ENCODE measurements at places on chromosomes 6 and 20.
A peak's percentile ranks its signal among the peaks of the same experiment; 100 is the strongest.

- no peak for DNase-seq
Measured at GRCh38 chr6:39922821-39923220, 11.4 kb downstream of the MOCS1 start.

DNA sequence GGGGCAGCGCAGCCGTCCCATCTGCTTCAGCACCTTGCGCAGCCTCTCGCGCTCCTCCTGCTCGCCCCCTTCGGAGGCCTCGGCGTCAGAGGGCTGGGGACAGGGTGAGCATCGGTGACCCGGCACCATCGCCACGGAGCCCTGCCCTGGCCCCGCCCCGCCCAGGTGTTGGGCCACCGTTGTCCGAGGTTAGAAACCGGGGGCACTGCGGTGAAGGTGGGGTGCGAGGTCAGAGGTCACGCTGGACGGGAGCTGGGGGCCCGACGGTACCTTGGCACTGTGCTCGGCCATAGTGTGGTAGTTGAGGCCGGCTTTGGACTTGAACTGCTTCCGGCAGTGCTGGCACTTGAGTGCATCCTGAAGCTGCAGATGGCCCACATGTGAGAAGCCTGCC, 6.4 kb downstream of the ZNF512B start:
- no peak for DNase-seq

DNA sequence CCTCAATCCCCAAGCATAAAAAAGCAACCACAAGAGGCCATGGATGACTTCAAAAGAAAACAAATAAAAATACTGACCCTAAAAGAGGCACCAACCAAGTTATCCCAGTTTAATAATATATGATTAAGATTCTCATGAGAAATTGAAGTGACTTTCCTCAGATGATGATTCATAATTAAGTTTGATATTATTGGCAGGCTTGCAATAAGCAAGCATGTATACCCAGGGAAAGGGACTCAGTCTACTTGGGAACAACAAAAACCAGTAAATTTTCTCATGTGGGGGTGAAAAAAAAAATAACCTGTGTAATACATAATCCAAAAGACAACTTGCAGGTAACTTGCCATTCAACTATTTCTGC, 19.6 kb downstream of the JAG1 start:
- DNase-seq: no peak

- no peak for DNase-seq
Measured at GRCh38 chr20:50514750-50515149, 4.6 kb downstream of the PTPN1 start.

- no peak for DNase-seq
Measured at GRCh38 chr6:134436950-134437349, 119.0 kb upstream of the SGK1 start.

- no peak for DNase-seq
Measured at GRCh38 chr6:53686355-53686940, 20.9 kb upstream of the KLHL31 start.

GRCh38 chr6:6196762-6197161, 123.7 kb downstream of the F13A1 start:
- DNase-seq: no peak

- DNase-seq: no peak
Measured at GRCh38 chr20:57476641-57477461, 48.1 kb downstream of the CTCFL start.

DNA sequence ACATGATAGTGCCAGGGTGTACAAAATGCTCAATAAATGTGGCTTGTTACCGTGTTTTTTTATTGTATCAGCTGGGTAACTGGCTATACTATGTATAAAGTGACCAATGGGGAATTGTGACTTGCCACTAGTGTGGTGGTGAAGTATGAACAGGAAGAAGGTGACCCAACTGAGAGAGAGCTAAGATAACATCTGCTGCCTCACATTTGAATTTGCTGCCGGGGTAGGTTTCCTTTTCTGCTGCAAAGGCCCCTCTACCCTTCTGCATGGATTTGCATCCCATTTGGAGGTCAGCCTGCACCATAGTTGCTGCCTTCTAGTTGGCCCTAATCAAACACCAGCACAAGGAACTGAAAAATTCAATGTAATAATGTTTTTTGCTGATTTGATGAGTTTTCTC, 24.1 kb downstream of the IL17A start:
- no peak for DNase-seq

GRCh38 chr20:47089151-47089550, 194.5 kb downstream of the EYA2 start:
- DNase-seq: no peak

GRCh38 chr20:64191002-64191401, 26.8 kb downstream of the MYT1 start:
- DNase-seq: no peak

- no peak for DNase-seq
Measured at GRCh38 chr20:61895016-61895415, 170.7 kb downstream of the TAF4 start.

DNA sequence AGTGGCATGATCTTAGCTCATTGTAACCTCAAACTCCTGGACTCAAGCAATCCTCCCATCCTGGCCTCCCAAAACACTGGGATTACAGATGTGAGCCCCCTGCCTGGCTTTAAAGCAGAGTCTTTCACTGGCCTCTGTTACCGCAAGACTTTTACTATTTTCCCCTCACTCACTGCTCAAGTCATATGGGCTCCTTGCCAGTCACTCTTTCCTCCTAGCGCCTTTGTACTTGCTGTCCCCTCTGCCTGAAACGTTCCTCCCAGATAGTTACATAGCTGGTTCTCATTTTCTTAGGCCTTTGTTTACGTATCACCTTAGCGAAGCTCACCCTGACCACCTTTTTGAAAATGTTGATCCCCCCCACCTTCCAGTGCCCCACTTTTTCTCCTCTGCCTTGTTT, 29.3 kb downstream of the RPRD1B start:
- DNase-seq: no peak

DNA sequence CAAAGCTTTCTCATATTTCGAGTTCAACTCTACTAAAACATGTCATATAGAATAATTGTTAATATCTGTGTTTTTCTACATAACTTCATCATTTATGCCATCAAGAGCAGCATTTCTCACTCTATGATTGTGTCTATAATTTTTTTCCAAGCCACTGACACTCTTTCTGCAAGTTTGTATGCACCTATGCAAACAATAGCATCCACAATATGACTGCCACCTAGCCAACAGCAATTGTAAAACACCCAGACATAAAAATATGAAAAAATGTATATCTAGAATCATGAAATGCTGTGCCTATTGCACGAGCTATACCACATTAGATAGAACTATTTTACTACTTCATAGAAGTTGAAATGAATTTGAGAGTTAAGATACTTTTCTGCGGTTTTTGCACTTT, 286.5 kb upstream of the MARCKS start:
- DNase-seq: no peak

- no peak for DNase-seq
Measured at GRCh38 chr20:17966432-17967310, 1.9 kb downstream of the SNX5 start.

GRCh38 chr6:120304223-120304622, 954.7 kb upstream of the MAN1A1 start:
- DNase-seq: no peak

GRCh38 chr6:53199156-53199555, 50.5 kb upstream of the GCM1 start:
- no peak for DNase-seq

- no peak for DNase-seq
Measured at GRCh38 chr6:27865850-27866356, 46.3 kb downstream of the OR2B2 start.

GRCh38 chr6:16466800-16467553, 228.6 kb downstream of the GMPR start:
- DNase-seq: no peak

GRCh38 chr6:76518443-76518842, 446.0 kb upstream of the IMPG1 start:
- no peak for DNase-seq

DNA sequence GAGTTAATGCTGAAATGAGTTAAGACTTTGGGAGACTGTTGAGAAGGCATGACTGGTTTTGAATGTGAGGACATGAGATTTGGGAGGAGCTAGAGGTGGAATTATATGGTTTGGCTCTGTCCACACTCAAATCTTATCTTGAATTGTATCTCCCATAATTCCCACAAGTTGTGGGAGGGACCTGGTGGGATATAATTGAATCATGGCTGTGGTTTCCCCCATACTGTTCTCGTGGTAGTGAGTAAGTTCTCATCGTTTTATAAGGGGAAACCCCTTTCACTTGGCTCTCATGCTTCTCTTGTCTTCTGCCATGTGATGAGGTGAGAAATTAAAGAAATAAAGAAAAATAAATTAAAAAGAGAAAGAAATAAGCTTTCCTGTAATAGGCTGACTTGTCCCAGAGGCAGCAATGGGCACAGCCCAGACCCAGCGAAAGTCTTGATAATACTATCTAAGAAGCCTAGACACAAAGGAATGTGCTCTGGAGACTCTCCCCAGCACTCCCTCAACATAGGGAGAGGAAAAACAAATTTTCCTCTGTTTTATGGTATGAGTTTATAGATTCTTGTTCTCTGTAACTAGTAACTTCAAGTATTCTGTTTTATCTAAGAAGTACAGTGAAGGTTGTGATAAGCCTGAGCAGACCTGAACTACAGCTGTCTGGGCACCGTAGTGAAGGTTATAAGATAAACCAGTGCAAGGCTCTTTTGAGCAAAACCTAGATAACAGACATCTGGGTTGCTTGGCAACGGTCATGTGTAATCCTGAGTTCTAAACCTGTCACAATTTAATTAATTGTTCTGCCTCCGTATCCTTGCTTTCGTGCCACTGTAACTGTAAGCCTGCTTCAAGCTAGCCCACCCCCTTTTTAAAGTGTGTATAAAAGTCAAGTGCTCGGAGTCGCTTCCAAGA, 88.9 kb upstream of the ECI2 start:
- peak; percentile 29 for DNase-seq

GRCh38 chr6:91082311-91082832, 495.5 kb upstream of the MAP3K7 start:
- DNase-seq: no peak

DNA sequence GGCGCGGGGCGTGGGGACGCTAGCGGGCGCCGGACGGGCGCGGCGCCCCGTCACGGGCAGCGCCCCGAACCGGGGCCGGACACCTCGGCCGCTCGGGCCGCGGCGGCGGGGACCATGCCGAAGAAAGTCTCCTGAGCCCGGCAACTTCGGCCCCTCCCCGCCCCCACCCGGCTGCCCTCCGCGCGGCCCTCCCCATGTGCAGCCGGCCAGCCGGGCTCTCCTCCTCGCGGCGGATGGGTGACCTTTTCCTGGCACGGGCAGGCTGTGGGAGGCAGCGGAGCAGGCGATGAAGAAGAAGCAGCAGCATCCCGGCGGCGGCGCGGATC, 278 bp downstream of the UST start:
- no peak for DNase-seq

DNA sequence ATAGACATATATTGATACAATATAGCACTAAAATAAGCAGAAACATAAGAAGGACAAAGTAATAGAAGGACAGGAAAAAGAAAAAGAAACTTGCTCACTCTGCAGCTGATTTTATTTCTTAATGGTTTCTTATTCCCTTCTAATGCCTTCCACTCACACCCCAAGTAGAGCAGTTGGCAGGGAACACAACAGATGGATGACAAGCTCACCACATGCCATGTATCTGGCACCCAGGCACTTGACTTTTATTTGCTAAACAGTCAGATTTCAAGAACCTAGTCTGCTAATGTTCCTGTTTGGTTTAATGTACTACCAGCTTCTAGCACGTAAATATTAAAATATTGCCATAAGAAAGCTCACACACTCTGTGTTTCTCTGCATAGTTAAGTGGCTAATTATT, 87.1 kb downstream of the COL19A1 start:
- DNase-seq: no peak

DNA sequence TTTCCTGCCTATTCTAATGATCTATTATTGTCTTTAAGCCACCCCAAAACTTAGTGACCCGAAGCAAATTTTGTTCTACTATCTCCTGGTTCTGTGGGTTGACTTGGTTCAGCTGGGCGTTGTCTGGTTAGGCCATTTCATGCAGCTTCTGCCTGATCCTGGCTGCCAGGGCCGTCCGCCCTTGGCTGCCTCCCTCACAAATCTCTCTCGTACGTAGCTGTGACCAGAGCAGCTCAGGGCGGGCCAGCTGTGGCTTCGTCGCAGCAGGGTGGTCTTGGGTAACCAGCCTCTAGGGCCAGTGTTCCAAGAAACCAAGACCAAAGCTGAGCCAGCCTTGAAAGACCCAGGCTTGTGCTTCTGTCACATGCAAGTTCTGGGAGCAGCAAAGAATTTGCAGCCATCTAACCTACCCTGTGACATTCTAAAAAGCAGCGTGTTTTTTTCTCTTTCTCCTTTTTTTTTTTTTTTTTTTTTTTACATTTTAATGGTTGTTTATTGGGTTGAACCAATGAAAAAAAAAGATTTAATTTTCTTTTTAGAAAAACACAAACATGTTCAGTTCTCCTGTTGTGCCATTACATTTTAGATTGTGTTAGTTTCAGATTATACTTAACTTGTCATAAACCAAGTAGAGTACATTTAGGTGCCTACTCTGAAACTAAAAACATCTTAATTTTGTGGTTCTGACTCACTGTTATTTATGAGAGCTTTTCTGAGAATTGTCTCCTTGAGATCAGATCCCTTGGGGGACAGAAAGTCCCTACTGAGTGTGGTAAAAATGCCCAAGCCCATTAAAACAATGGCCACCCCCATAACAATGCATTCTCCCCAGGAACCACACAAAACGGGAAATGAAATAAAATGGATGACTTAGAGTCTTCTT, 83.9 kb downstream of the ZDHHC14 start:
- no peak for DNase-seq

DNA sequence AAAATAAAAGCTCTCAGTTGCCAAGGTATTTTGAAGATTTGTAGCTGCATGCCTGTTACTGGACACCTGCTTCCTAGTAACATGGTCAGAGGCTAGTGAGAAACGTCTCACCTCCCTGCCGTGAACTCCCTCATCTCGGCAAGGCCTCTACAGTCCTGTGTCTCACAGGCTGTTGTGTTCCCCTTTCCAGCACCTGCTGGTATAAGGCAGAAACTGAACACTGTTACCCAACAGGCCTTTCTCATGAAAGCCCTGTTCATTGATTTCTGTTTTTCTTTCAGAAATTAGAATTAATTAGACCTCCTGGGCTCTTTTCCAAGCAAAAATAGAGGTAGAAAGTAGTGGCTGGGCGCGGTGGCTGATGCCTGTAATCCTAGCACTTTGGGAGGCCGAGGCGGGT, 17.6 kb upstream of the SRSF3 start:
- DNase-seq: no peak

DNA sequence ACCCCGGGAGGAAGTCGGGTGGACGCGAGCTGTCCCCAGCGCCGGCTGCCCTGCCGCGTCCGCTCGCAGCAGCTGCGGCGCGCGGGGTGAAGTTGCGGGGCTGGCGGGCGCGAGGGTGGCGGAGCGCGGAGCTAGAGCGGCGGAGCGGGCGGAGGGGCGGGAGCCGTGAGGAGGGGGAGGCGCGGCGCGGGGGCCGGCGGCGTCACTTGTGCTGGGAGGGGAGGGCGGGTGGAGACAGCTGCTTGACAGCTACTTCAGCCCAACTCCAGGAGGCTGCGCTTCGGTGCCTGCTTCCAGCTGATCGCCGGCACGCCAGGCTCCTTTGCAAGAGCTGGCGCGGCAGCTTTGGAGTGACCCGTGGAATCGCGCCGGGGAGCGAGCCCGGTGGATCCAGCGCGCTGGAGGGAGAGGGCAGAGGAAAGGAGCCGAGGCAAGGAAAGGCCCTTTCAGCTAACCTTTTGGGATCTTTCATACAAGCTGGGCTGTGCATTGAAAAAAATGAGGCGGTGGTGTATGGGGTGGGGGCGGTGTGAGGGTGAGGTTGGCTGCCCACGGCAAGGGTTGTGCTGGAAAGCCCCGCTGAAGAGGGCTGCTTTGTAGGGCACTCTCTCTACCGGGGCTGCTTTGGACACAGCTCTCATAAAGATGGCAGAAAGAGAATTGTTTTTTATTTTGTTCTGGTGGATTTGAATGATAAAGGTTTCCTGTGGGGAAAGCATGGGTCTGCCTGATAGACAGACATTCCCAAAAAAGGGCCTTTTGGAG, 24.6 kb downstream of the RIPOR2 start:
- peak; percentile 36 for DNase-seq
